ENCODE measurements at places on chromosomes 1 and 21.

GRCh38 chr1:55052221-55053142 lies 13.1 kb downstream of the PCSK9 start:
- no peak for DNase-seq

DNA sequence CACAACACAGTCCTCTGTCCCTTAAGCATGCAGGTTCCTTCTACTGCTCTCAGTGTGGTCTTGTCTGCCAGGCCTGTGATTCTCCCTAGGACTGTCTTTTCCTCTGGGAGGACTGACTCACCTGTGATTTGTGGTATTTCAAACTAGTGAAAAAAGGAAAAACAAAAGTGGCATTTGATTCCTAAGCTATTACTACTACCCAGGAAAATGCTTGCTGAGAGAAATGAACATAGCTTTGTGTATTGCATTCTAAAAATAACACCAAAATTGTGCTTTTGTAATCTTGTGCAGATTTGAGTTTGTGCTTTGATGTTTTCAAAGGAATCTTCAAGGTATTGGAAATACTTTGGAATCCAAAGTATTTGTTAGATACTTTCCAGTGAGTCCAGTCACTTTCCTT lies 57.0 kb downstream of the GPR161 start:
- DNase-seq = no peak

DNA sequence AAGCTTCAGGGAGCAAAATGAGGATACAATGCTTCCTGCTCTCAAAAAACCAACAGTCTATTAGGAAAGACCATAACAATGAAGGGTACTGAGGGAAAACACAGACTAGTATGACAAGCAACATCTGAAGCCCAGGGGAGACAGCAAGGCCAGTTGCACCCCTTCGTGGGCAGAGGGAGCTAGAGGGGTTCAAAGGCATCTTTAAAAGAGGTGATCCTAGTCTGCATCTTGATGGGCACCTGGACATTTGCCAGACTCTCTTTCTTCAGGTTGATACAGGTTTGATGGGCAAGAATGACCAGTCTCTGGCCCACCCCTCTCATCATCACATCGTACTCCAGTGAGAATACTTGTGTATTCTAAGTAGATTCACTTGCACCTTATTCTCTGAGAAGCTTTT lies 177.7 kb downstream of the VAV3 start:
- DNase-seq = no peak

DNA sequence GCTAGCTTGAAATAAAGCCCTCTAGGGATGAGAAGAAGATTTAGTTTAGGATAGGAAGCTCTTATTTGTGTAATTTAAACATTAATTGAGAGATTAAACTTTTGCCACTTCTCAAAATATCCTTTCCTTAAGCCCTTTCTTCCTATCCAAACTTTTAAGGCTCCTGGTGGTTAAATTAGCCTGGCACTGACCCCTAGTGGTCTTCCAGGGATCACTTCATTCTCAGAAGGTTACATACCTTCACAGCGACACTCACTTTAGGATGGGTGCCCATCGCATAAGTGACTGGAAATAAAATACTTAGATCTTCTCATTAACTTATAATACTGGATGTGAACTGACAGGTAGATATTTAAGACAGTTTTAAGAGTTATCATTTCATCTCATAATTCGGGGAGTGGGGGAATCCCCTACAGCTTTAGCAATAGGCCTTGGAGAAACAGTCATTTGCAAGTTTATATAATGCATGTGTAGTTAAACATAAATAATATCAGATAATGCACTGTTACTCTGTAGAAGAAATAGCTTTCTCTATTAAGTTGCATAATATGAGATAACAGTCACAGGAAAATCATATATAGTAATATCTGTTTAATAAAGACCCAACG lies 7.4 kb downstream of the LHX9 start:
- DNase-seq = no peak

GRCh38 chr1:160750608-160751007 lies 11.6 kb downstream of the SLAMF7 start:
- no peak for DNase-seq

- DNase-seq = no peak
Measured at GRCh38 chr1:149848340-149849110, 50.8 kb upstream of the BOLA1 start.

DNA sequence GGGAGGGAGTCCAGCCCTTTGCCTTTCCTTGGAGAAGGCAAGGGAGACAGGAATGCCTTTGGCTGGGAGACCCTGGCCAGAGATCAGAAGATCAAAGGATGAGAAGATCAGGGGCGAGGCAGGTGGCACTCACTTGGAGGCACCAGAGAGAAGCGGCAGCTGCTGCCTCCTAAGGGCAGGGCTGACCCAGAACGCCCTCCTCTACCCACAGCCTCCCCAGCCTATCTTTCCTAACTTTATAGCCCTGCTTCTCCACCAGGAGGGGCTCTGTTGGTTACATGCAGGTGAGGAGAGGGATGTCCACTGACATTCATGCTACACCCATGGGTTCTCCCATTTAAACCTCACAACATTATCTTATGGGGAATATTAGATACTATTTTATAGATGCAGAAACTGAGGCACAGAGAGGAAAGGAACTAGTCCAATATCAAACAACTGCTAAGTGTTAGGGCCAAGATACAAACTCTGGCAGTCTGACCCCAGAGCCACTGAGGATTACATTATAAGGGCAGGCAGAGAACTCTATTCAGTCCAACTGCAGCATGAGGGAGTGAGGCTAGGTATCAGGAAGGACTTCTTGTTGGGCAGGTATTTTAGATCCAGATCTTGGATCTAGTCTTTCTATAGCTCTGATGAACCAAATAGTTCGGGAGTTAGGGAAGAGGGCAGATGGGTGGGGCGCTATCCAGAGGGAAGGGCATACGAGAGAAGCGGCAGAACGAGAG lies 19.9 kb downstream of the LGR6 start:
- no peak for DNase-seq

GRCh38 chr1:11156963-11157362 lies 32.2 kb upstream of the ANGPTL7 start:
- DNase-seq = no peak

- no peak for DNase-seq
Measured at GRCh38 chr1:180228648-180229482, 1.2 kb upstream of the LHX4 start.

GRCh38 chr1:209587789-209588188 lies 4.3 kb downstream of the CAMK1G start:
- DNase-seq = no peak

- no peak for DNase-seq
Measured at GRCh38 chr1:197355248-197355995, 87.4 kb downstream of the CRB1 start.

- DNase-seq = no peak
Measured at GRCh38 chr1:53110370-53111072, 31.9 kb downstream of the SLC1A7 start.

DNA sequence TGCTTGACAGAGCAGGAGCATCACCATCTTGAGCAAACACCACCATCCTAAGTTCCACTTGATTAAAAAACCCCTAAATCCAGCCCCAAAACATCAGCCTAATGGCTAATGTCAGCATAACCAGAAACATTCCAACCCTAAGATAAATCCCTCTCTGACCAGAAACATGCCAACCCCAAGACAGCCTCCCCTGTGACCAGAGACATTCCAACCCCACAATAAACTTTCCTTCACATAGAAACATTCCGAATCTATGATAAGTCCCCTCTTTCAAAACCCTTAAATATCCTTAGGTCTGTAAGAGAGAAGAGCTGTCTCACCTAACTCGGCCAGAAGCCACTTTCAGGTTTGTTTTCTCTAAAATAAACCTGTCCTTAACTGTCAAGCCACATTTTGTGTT lies 17.4 kb upstream of the SLC2A5 start:
- DNase-seq = no peak

- DNase-seq = no peak
Measured at GRCh38 chr1:119869995-119870394, 26.3 kb downstream of the ADAM30 start.

- no peak for DNase-seq
Measured at GRCh38 chr1:52857443-52857842, 14.9 kb downstream of the ZYG11A start.

Measured in omental fat pad (tissue), 4 donors.